ENCODE measurements at places on chromosomes 12 and 14. TPM values are rescaled to one million over a fixed set of nuclear protein-coding genes. Genes with fewer than 3 reads are reported as not detected.

Gene TAS2R14
- 0.80 TPM for total RNA-seq

Gene ANKS1B
- total RNA-seq: 8.5 TPM

DNA sequence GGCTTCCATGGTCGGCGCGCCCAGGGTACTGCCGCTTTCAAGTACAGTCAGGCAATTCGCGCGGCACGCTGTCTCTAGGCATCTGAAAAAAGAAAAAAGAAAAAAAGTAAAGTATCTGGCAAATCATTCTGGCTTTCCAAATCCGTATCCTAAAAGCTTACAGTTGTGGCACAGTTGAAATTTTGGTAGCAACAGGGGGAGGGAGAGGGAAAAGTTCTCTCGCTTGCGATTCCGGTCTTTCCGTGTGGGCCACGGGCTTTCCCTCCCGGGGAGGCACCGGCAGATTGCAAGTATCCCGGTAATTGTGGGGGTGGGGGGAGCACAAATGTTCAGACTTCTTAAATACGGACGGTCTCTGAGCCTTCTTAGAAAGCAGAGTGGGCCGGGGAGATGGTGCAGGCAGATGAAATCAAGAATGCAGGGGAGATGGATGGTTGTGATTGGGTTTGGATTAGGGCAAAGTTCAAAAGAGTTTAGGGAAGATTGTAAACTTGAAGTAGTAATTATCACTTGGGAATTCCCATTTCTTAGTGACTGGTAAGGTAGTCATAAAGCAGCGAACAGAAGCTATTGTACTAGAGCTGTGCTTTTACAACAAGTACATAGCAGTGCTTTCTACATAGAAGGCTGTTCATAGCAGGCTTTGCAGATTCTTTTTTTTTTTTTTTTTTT lies 1.2 kb downstream of the SOCS2 start:
- no peaks in the 10 kb centered on the region for H3K27me3 ChIP-seq
- H3K27ac ChIP-seq: no peak overlapping the region
- H3K4me1 ChIP-seq: no peaks in the 10 kb centered on the region
- no peaks in the 10 kb centered on the region for H3K36me3 ChIP-seq
- H3K4me3 ChIP-seq: peak overlapping the region; percentile 79

DNA sequence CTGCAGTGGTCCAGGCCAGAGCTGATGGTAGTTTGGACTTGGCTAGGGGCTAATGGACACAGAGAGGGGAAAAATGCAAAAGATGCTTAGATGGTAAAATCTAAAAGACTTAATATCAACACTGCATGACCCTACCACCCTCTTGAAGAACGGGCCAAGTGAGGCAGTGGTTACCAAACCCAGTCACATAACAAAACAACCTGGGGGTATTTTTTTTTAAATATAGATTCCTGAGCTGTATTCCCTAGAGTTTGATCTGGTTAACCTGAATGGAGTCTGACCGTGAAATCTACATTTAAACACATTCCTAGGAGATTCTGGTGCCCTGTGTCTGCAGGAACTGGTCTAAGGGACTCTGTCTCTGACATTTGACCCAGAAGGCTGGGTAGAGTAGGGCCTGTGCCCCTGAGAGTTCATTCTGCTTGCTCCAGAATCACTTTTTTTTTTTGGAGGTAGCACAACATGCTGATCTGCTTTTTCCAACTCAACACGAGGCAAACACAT lies 15.7 kb downstream of the ABHD4 start:
- peaks cover 5% of the 10 kb centered on the region for H3K36me3 ChIP-seq
- peaks cover 8% of the 10 kb centered on the region for H3K4me1 ChIP-seq
- H3K4me3 ChIP-seq: no peak overlapping the region
- no peaks in the 10 kb centered on the region for H3K27me3 ChIP-seq

DNA sequence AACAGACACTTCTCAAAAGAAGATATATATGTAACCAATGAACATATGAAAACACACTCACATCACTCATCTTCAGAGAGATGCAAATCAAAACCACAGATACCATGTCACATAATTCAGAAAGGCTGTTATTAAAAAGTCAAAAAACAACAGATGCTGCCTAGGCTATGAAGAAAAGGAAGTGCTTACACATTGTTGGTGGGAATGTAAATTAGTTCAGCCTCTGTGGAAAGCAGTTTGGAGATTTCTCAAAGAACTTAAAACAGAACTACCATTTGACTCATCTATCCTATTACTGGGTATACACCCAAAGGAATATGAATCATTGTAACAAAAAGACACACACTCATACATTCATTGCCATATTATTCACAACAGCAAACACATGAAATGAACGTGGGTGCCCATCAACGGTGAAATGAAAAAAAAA lies 35.1 kb downstream of the EIF2S3B start:
- H3K4me1 ChIP-seq: no peaks in the 10 kb centered on the region
- DNase-seq: no peak
- H3K27ac ChIP-seq: no peak overlapping the region
- H3K36me3 ChIP-seq: no peaks in the 10 kb centered on the region

- no peak overlapping the region for H3K4me3 ChIP-seq
- no peak overlapping the region for H3K27ac ChIP-seq
- no peaks in the 10 kb centered on the region for H3K4me1 ChIP-seq
- no peak for DNase-seq
Measured at GRCh38 chr14:71103662-71104484, 196.6 kb downstream of the PCNX1 start.

- no peak overlapping the region for H3K4me3 ChIP-seq
- no peaks in the 10 kb centered on the region for H3K4me1 ChIP-seq
- DNase-seq: no peak
- H3K36me3 ChIP-seq: peaks cover 19% of the 10 kb centered on the region
- no peak overlapping the region for H3K27ac ChIP-seq
Measured at GRCh38 chr12:95096852-95097251, 23.4 kb upstream of the NR2C1 start.

Gene SYCP3
- 0.07 TPM for total RNA-seq

DNA sequence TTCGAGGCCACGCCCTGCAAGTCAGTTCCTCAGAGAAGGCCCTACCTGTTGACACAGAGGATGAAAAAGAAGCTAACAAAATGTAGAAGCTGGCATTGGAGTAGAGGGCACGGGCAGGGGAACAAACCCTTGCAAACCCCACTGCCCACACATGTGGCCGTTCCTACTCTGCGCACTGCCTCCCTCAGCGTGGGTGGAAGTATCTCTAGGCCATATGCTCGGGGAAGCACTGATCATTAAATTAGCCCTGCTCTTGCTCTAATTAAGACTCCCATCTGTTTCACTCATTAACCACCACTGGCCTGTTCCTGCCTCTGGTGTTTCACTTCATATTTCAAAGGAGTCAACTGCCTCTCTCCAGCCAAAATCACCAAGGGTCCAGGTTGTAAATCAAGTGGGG lies 201.2 kb upstream of the SFSWAP start:
- no peak overlapping the region for H3K27ac ChIP-seq
- no peaks in the 10 kb centered on the region for H3K4me1 ChIP-seq
- H3K27me3 ChIP-seq: no peaks in the 10 kb centered on the region
- no peak overlapping the region for H3K4me3 ChIP-seq
- no peaks in the 10 kb centered on the region for H3K36me3 ChIP-seq
- no peak for DNase-seq

DNA sequence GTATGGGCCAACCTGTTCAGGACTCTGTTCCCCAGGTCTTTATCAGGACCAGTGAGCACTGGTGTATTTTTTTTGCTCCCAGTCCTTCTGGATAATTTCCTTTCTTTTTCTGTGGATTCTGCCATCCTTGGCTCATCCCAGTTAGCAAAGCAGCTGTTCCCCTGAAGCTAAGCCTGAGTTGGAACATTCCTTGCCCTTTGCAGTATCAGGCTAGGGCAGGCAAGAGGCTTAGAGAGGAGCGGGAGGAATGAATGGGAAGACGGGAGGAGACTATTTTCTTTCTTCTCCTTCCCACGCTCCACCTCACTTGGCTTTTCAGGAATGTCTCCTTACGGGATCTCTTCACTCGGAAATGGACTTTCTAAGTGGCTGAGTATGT lies 29.2 kb downstream of the ERG28 start:
- peak overlapping the region; percentile 19 for H3K4me3 ChIP-seq
- no peaks in the 10 kb centered on the region for H3K27me3 ChIP-seq
- no peak for DNase-seq

- DNase-seq: peak; percentile 59
- no peaks in the 10 kb centered on the region for H3K4me1 ChIP-seq
- H3K27ac ChIP-seq: no peak overlapping the region
- H3K36me3 ChIP-seq: no peaks in the 10 kb centered on the region
- no peaks in the 10 kb centered on the region for H3K27me3 ChIP-seq
Measured at GRCh38 chr14:26730929-26731618, 133.2 kb upstream of the NOVA1 start.

- no peaks in the 10 kb centered on the region for H3K36me3 ChIP-seq
- H3K4me3 ChIP-seq: no peak overlapping the region
- no peak overlapping the region for H3K27ac ChIP-seq
Measured at GRCh38 chr14:65517635-65518542, 105.4 kb downstream of the FUT8 start.

DNA sequence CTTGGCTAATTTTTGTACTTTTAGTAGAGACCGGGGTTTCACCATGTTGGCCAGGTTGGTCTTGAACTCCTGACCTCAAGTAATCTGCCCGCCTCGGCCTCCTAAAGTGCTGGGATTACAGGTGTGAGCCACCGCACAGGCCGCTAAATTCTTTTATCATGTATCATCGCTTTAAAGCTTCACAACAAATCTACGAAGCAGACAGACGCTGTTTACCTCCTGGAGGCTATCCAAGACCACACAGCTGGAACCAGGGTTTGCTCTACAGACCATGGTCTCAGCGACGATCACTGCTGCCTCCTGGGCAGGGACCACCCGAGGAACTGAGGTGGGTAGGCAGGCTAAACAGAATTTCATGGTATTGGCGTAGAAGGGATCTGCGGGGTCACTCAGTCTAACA lies 27.2 kb downstream of the KRT80 start:
- H3K4me1 ChIP-seq: no peaks in the 10 kb centered on the region
- no peaks in the 10 kb centered on the region for H3K36me3 ChIP-seq
- no peaks in the 10 kb centered on the region for H3K27me3 ChIP-seq
- DNase-seq: no peak

DNA sequence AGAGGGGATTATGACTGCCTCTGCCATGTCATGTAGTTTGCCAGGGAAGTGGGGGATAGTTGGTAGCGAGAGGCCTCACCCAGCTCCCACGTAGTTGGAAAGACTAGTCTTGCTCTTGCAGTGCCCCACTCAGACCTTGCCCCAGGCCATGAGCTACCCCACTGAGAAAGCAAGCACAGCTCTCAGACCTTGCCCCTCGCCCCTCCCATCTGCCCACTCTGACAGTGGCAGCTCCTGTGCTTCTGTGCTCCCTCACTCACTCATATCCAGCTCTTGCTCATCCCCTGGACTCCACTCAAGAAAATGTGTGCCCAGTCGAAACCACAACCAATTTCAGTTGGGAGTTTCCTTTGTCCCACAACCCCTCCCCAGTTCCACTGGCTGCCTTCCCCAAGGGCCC lies 55.5 kb upstream of the BDKRB2 start:
- no peak overlapping the region for H3K27ac ChIP-seq
- no peaks in the 10 kb centered on the region for H3K27me3 ChIP-seq
- no peaks in the 10 kb centered on the region for H3K4me1 ChIP-seq
- no peaks in the 10 kb centered on the region for H3K36me3 ChIP-seq

Gene TSHR
- total RNA-seq: not detected

Gene GLI1
- 20.6 TPM for total RNA-seq

Gene OR5AU1
- total RNA-seq: not detected

Gene RTL1
- not detected for total RNA-seq

Gene NGB
- total RNA-seq: 0.55 TPM

GRCh38 chr12:124396544-124397398 lies 101.9 kb downstream of the RFLNA start:
- no peak overlapping the region for H3K27ac ChIP-seq
- H3K36me3 ChIP-seq: peaks cover 18% of the 10 kb centered on the region
- no peaks in the 10 kb centered on the region for H3K4me1 ChIP-seq
- no peak for DNase-seq
- H3K27me3 ChIP-seq: no peaks in the 10 kb centered on the region

Gene AVPR1A
- total RNA-seq: 0.20 TPM

- H3K27me3 ChIP-seq: no peaks in the 10 kb centered on the region
- no peaks in the 10 kb centered on the region for H3K36me3 ChIP-seq
- H3K4me3 ChIP-seq: peak overlapping the region; percentile 23
- peaks cover 34% of the 10 kb centered on the region for H3K4me1 ChIP-seq
Measured at GRCh38 chr12:4133636-4134447, 139.7 kb upstream of the CCND2 start.

Gene NEUROD4
- total RNA-seq: not detected

Gene ESPL1
- 52.7 TPM for total RNA-seq

Gene CLEC14A
- total RNA-seq: 0.13 TPM

Gene SOX5
- total RNA-seq: 2.6 TPM

Gene CD4
- 3.2 TPM for total RNA-seq

Gene POMT2
- total RNA-seq: 41.2 TPM

Gene TMEM263
- total RNA-seq: 14.5 TPM

Gene GLIPR1L1
- 1.7 TPM for total RNA-seq

GRCh38 chr14:68780358-68781160 lies 12.3 kb downstream of the ZFP36L1 start:
- no peaks in the 10 kb centered on the region for H3K4me1 ChIP-seq
- no peaks in the 10 kb centered on the region for H3K27me3 ChIP-seq
- no peaks in the 10 kb centered on the region for H3K36me3 ChIP-seq
- no peak overlapping the region for H3K27ac ChIP-seq
- no peak overlapping the region for H3K4me3 ChIP-seq

Gene ETFBKMT
- 1.7 TPM for total RNA-seq

GRCh38 chr12:112577473-112578329 lies 159.0 kb downstream of the PTPN11 start:
- peaks cover 9% of the 10 kb centered on the region for H3K4me1 ChIP-seq
- peak; percentile 61 for DNase-seq
- H3K4me3 ChIP-seq: no peak overlapping the region
- no peaks in the 10 kb centered on the region for H3K36me3 ChIP-seq
- H3K27me3 ChIP-seq: peaks cover 52% of the 10 kb centered on the region
- H3K27ac ChIP-seq: no peak overlapping the region

- H3K4me1 ChIP-seq: no peaks in the 10 kb centered on the region
- H3K27me3 ChIP-seq: no peaks in the 10 kb centered on the region
- no peak for DNase-seq
Measured at GRCh38 chr12:27515671-27516070, 8.3 kb upstream of the PPFIBP1 start.

DNA sequence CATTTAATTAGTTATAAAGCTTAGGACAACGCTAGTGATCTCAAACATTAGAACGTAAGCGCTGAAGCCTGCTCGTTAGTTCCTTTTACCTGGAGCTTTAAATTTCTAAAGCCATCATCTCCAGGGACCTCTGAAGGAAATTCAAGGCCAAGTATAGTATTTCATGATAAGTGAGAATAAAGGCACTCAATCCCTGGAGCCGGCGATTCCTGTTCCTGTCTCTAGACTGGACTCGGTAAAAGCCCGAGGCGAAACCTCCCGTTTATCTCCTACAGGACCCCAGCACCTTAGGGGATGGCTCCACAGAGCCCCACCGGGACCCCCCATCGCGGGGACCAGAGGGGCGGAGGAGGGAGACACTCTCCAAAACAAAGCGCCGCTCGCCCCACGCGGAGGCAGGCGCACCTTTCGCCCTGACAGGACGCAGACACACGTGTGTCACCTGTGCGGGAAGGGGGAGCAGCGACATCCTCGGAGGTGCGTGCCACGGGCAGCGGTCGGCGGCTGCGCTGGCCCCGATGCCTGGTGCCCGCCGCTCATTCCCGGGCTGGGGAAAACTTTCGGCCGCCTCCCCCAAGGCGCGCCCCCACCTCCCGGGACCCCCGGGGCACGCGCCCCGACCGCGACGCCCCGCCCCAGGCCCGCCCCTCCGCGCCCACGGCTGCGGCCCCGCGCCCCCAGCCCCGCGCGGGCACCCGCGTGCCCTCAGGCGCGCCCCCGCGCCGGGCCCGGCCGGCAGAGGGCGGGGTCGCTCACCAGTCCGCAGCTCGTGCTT lies 678 bp downstream of the RPS6KA5 start:
- no peaks in the 10 kb centered on the region for H3K4me1 ChIP-seq
- H3K36me3 ChIP-seq: no peaks in the 10 kb centered on the region
- H3K27me3 ChIP-seq: no peaks in the 10 kb centered on the region
- peak; percentile 77 for DNase-seq
- H3K27ac ChIP-seq: peak overlapping the region; percentile 96

Gene TMEM63C
- total RNA-seq: 7.0 TPM
